ENCODE measurements at places on chromosomes 11 and 22.

DNA sequence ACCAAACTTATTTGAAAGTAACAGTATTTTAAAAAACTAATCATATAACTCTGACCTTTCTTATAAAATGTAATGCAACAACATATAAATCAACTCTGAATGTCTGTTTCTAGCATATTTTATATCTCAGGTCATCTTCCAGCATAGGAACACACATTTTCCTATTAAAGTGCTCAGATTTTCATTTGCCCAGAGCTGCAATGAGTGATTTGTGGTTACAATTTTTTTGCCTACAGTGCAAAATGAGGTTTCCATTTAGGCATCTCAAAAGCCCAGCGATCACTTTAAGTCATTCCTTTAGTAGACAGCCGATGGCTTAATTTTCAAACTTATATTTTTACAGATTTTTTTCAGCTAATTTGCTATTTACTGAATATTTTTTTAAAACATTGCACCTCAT lies 1.0 kb downstream of the LYVE1 start:
- no peak for DNase-seq

- no peak for DNase-seq
Measured at GRCh38 chr11:132976115-132976514, 556.2 kb downstream of the OPCML start.

GRCh38 chr11:19561011-19561410 lies 151.6 kb upstream of the NAV2 start:
- no peak for DNase-seq

DNA sequence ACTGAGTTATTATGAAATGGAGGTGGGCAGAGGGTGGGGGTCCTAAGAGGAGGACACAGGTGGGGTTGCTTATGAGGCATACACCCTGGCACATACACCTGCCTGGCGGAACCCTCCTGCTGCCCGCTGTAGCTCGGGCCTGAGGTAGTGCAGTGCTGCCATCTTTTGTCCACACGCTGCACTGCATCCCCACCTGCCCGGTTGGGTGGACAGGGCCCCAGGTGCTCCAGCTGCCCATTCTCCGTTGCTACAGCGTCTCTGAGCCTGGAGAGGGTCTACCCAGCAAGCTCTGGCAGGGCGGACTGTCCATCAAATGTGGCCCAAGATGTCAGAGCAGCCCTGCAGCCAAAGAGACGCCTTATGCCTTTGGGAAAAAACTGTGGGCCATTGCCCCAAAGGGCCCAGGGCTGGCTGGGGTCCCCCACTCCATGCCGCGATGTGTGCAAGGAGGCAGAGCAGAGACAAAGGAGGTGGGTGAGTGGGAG lies 131.2 kb downstream of the BUD13 start:
- no peak for DNase-seq

Measured in omental fat pad (tissue), 4 donors.